ENCODE measurements at places on chromosomes 1 and 21.

DNA sequence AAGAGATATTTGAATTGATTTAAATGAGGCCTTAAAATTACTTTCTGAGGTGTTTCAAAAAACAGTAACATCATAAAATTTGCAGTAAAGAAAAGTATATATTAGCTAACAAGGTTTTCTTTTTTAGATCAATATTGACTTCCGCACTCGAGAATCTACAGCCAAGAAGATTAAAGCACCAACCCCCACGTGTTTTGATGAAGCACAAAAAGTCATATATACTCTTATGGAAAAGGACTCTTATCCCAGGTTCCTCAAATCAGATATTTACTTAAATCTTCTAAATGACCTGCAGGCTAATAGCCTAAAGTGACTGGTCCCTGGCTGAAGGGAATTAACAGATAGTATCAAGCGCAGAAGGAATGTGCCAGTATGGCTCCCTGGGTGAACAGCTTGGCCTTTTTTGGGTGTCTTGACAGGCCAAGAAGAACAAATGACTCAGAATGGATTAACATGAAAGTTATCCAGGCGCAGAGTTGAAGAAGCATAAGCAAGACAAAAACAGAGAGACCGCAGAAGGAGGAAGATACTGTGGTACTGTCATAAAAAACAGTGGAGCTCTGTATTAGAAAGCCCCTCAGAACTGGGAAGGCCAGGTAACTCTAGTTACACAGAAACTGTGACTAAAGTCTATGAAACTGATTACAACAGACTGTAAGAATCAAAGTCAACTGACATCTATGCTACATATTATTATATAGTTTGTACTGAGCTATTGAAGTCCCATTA, 3.6 kb downstream of the RGS1 start:
- no peak for DNase-seq

DNA sequence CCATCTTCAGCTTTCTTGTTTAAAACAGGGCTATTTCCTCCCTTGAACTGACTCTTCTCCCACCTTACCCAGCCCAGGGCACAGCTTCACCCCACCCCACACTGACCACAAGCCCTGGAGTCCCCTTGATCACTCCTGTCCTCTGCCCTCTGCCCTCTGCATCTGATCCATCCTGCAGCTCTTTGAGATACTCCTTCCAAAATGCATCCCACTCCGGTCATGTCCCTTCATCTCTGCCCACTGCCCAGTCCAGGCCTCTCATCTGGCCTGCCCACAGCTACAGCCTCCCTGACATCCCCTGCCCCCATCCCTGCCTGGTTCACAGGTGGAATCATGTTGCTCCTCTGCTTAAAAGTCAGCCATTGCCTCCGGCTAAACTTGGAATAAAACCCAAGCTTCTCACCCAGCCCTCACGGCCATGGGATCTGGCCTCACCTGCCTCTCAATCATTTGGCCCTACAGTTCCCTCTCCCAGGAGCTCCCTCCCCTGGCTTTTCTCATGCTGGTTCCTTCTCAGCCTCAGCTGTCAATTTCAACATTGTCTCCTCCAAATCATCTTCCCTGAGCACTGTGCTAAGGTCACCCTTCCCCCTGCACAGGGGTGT, 202.0 kb downstream of the MATN1 start:
- no peak for DNase-seq

DNA sequence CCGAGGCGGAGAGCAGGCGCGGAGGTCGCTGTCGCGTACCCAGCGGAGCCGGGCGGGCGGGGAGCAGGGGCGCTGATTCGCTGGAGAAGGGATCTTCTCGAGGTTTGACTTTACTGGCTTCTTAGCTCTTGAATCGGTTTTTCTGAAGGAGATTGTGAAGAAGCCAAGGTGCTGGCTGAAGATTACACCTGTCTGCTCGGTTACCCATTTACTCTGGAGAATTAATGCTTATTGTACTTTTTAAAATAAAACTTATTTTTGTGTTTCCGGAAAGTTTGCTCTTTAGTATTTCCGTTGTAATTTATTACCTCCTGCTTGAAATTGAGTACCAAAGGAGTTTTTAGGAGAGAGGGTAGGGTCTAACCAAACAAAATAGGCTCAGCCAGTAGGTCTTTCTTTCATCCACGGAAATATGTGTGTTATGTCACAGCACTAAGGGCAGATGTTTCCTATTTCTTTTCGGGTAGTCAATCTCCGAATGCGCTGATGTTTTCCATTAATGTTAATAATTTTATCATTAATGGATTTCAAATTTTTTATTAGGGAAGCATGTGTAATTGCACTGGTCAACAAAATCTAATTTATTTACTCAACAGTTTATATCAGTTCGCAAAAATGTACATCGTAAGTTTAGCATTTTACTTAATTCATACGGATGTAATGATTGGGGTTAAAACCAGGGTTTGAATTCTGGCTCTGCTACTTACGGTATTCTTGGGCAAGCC, 510 bp upstream of the GNG5 start:
- no peak for DNase-seq

DNA sequence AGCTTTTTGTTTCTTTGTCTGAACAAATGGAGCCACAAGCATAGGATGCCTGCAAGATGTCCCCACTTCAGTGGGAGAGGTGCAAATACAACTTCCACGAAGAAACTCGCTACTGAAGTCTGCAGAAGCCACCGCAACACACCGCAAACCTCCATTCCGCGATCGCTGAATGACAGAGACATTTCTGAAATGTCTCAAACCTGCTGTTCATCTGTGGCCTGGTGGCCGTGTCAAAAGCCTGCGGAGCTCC, 1.0 kb downstream of the TP53BP2 start:
- DNase-seq, result no peak

DNA sequence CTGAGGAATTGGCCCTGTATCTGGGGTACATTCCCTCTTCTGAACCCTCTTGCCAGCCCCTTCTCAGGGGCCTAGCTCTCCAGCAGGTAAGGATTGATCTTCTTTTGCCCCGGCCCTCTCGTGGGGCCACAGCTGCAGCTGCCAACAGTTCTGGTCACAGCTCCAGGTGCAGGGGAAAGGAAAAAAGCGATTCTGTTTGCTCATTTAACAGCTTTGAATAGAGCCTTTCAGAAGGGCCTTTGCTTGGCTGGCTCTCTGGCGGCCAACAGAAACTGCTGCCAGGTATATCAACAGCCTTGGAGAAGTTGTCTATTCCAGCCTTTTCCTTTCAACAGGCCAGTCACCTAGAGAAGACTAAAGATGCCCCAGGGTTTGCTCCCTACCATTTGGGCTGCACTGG, 16.1 kb upstream of the FMOD start:
- no peak for DNase-seq

- DNase-seq, result no peak
Observed at GRCh38 chr1:84095308-84095707, 48.8 kb upstream of the PRKACB start.

DNA sequence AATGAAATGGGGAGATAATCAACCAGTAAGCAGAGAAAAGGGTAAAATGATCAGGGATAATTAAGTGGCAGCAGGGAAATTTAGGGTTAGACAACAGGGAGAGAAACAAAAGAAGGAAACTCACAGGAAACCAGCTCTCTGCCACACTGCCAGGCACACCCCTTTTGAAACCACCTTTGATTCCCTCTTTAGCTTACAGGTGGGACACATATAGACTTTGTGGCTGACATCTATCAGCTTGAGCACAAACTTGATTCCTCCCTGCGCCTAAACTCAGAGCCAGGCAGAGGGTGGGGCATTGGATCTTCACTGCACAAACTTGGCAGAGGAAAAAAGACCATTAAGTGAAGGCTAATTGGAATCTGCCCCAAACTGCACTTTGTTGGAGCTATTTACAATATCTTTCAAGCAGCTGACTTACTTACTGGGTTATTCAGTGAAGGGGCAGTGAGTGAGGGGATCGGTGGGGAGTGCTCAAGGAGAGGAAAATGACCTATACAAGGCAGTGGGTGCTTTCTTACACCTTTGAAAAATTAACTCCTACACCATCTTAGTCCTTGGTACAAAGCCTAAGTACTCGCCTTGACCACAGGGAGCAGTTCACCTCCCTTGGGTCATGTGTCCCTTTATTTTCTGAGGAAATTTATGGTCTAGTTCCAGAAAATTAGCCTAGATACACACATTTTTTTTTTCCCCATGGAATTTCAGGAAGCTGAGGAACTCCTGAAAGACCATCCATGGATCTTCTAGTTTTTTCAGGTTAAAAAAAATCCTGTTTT, 60.2 kb downstream of the PBX1 start:
- no peak for DNase-seq

DNA sequence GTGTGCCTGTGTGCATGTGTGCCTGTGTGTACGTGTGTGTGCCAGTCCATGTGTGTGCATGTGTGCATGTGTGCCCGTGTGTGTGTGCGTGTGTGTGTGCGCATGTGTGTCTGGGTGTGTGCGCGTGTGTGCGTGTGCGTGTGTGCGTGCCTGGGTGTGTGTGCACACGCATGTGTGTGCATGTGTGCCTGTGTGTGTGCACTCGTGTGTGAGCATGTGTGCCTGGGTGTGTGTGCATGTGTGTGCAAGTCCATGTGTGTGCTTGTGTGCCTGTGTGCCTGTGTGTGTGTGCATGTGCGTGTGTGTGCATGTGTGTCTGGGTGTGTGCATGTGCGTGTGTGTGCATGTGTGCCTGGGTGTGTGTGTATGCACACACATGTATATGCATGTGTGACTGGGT, 28.7 kb upstream of the COL6A2 start:
- no peak for DNase-seq

- peak; percentile 66 for DNase-seq
Observed at GRCh38 chr1:44031252-44032169, at the start of gene SLC6A9. Gene SLC6A9, minus strand, starts transcription at chr1:44031462. Its CDS starts 7,185 bp downstream, at chr1:44024277.

DNA sequence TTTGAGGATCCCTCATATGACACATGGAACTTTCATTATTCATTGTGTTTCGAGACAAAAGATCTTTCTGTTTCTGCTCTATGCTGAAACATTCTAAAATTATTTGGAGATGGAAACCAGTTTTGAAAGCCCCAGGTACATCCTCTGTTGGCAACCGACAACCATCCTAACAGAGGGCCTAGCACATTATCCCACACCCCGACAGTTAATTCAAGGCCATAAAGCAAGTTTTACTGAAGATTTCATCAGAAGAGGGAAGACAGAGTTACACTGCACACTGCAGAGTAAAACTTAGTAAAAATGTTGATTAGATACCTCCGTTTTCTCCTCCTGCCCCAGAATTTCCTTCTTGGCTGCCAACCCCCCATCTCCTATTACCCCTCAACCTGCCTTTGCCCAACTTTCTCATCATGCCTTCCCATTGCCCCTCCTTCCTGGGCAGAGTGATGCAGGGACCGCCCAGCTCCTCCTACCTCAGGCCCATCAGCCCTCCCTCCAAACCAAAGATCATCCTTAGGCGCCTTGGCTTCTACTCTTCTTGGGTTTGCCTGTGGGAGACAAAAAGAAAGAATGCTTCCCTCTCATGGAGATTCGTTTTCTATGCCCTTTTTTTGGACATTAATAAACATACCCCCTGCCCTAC, 52.9 kb upstream of the CITED4 start:
- no peak for DNase-seq
